ENCODE measurements at places on chromosomes 3 and 15. TPM values are rescaled to one million over a fixed set of nuclear protein-coding genes. Genes with fewer than 3 reads are reported as not detected.

DNA sequence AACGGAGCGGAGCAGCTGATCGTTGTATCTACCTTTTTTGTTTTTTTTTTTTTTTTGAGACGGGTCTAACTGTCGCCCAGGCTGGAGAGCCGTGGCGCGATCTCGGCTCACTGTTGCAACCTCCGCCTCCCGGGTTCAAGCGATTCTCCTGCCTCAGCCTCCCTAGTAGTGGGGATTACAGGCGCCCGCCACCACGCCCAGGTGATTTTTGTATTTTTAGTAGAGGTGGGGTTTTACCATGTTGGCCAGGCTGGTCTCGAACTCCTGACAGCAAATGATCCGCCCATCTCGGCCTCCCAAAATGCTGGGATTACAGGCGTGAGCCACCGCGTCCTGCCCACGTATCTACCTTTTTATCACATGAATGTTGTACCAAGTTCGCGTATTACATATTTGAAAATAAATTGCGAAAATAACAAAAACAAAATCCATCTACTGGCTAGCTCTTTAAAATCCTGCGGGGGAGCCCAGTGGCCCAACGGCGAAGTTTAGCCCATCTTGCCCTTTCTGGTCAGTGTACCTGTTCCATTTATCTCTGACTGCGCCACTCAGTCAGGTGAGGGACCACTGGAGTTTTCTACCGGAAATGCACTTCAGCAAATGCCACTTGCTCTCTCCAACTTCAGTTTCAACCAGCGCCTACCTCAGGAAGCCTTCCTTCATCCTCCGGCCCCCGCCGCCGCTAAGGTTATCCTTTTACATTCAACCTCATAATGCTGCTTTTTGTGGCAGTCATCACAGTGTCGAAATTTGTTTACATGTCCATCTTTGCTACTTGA lies 1.2 kb upstream of the EIF3J start:
- DNase-seq, result peak; percentile 33

- no peak for DNase-seq
These were observed 154.6 kb downstream of the ADAM10 start for GRCh38 chr15:58594898-58595297.

PHLDB2 gene
- 10.0 TPM for total RNA-seq

NOX5 gene
- total RNA-seq, result not detected

- DNase-seq, result no peak
These were observed 197.5 kb downstream of the ADAMTS9 start for GRCh38 chr3:64490180-64490724.

GRCh38 chr15:78422571-78423340 lies 15.3 kb upstream of the IREB2 start:
- peak; percentile 69 for DNase-seq

DNA sequence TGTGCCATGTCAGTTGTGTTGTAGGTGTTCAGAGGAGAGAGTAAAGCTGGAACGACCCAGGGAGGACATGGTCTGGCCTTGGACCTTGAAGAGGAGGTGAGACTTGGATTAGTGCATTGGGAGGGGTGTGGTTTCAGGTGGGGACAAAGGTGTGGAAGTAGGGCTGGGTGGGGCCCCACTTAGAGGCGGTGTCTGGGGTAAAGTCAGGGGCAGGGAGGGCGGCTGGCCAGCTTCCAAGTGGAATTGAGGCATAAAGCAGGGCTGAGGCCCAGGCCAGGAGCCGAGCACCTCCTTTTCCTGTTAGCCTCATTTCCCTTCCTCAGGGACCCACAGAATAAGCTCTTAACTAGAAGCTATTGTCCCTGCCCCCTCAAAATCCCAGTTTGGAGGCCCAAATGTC lies 36.2 kb upstream of the FLNB start:
- no peak for DNase-seq

USP13 gene
- total RNA-seq, result 3.3 TPM

GRCh38 chr3:140145528-140145927 lies 210.5 kb downstream of the CLSTN2 start:
- DNase-seq, result no peak

GOLGA8J gene
- not detected for total RNA-seq

PARP3 gene
- 6.7 TPM for total RNA-seq

GRCh38 chr15:36079021-36079420 lies 500.4 kb upstream of the CDIN1 start:
- DNase-seq, result no peak

Data from CD8-positive, alpha-beta T cell (primary cell).